ENCODE measurements at places on chromosomes 13 and 19. TPM values are rescaled to one million over a fixed set of nuclear protein-coding genes. Genes with fewer than 3 reads are reported as not detected.
A peak's percentile ranks its signal among the peaks of the same experiment; 100 is the strongest.

DNA sequence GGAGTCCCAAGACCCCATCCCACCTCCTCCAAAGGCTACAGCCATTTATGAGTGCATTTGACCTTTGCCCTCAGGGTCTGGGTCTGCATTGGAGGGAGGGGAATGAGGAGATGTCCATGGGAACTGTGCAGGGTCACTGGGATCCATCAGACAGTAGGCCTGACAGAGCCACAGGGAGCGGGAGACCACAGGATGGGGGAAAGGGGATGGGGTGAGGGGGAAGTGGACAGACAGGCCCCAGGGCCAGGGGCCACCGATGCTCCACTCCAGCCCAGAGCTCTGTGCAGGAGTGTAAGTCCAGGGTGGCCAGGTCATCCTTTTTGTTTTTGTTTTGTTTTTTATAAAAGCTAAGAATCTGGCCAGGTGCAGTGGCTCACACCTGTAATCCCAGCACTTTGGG, 82.5 kb downstream of the CHST8 start:
- no peak for DNase-seq

- DNase-seq, result no peak
Observed at GRCh38 chr19:5580161-5580571, 12.4 kb upstream of the TINCR start.

DNA sequence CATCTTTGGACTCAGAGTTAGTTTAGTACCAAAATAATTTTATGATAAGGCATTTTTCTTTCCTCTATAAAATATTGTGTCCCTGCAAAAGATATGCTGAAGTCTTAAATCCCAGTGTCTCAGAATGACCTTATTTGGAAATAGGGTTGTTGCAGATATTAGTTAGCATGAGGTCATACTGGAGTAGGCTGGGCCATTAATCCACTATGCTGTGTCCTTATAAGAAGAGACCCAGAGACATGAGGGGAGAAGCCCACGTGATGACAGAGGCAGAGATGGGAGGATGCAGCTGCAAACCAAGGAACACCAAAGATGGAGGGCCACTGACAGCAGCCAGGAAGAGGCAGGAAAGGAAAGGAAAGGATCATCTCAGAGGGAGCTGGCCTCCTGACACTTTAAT, 6.4 kb downstream of the POGLUT2 start:
- no peak for DNase-seq

GRCh38 chr13:24066405-24067295, 93.9 kb upstream of the SPATA13 start:
- DNase-seq, result no peak

GRCh38 chr19:55483706-55484592, 1.0 kb upstream of the NAT14 start:
- no peak for DNase-seq

DNA sequence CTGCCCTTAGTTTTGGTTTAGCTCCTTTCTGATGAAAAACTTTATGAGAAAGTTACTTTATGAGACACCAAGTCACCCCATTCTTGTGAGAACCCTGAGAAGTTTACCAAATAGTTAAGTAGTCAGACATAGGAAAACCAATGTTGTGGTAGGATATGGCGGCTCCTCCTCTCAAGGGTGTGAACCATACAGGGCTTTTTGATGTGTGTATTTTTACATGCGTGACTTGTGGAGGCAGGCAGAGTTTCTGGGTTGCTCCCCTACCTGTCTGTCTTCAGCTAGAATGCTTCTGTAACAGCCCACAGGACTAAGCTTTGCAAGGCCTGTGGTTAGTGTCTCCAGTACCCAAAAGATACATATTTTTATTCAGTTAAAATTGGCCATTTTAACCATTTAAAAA, 18.3 kb downstream of the UBAC2 start:
- no peak for DNase-seq

GRCh38 chr13:48741377-48741776, 87.6 kb downstream of the CYSLTR2 start:
- DNase-seq, result no peak

GRCh38 chr19:44164327-44164672, 600 bp upstream of the ZNF226 start:
- no peak for DNase-seq

- DNase-seq, result no peak
Observed at GRCh38 chr19:13765395-13766094, 1.2 kb downstream of the MRI1 start.

DNA sequence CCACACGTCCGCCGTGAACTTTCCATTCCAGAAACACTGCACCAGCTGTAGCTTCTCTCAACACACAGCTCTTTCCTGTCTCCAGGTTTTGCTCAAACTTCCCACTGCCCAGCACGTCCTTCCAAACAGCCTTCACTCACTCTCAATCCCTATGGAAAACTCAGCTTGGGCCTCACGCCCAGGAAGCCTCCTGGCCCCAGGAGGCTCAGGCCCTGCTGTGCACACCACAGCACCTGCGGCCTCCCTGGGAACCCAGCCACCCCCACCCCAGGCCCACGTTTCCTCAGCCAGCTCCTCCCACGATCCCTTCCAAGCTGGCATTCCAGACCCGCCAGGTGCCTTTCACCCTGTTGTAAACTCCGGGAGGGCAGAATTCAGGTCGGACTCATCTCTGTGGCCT, 35.2 kb downstream of the C13orf46 start:
- DNase-seq, result peak; percentile 52

DNA sequence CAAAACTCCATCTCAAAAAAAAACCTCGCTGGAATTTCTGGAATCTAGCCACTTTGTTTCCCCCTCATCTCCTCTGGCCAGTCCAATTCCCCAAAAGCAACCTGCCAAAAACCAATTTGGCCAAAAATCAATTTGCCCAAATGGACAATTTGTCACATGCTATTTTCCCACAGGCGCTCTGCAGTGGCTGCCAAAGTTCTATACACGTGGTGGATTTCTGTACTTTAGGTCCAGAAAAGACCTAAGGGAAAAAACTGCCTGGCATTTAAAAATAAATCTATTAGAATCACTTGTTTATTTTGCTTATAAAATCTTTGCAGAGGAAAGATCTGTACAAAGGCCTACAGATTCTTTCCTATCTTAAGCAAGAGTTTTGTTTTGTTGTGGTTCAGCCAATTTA, 79.4 kb downstream of the MAP4K1 start:
- DNase-seq, result peak; percentile 40

DNA sequence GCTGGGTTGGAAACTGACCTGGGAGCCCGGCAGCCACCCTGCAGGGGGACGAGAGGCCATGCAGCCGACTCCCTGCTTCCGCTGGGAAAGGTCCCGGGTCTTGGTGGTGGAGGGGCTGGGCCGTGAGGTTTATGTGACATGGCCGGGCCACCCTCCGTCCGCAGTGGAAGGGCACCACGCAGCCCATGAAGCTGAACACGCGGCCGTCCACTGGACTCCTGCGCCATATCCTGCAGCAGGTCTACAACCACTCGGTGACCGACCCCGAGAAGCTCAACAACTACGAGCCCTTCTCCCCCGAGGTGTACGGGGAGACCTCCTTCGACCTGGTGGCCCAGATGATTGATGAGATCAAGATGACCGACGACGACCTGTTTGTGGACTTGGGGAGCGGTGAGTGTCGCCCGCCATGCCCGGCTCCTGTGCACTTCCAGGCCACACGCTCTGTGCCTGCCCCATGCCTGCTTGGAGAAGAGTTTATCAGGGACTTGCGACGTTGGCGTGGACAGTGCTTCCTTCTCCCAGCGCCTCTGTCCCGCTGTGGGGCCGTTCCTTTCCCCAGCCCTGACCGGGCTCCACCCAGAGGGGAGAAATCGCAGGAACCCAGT, 27.2 kb downstream of the DOT1L start:
- no peak for DNase-seq

C19orf73 gene
- polyA plus RNA-seq, result 0.97 TPM

CGB1 gene
- polyA plus RNA-seq, result not detected

TNFSF13B gene
- polyA plus RNA-seq, result 2.3 TPM

All from muscle of back (tissue), 13 donors.